Spinal cord (tissue), 10 donors: ENCODE measurements at places on chromosomes 4 and X.

- DNase-seq = no peak
- peaks cover 20% of the 10 kb centered on the region for H3K36me3 ChIP-seq
- H3K27ac ChIP-seq = no peak overlapping the region
- H3K27me3 ChIP-seq = no peaks in the 10 kb centered on the region
- H3K4me1 ChIP-seq = no peaks in the 10 kb centered on the region
- no peak overlapping the region for H3K4me3 ChIP-seq
Observed at GRCh38 chr4:15542760-15543159, 73.1 kb downstream of the CC2D2A start.

GRCh38 chrX:82973646-82974045 lies 534.4 kb upstream of the POU3F4 start:
- H3K27ac ChIP-seq = no peak overlapping the region
- no peak for DNase-seq
- no peaks in the 10 kb centered on the region for H3K4me1 ChIP-seq
- H3K36me3 ChIP-seq = no peaks in the 10 kb centered on the region
- no peaks in the 10 kb centered on the region for H3K27me3 ChIP-seq
- no peak overlapping the region for H3K4me3 ChIP-seq

DNA sequence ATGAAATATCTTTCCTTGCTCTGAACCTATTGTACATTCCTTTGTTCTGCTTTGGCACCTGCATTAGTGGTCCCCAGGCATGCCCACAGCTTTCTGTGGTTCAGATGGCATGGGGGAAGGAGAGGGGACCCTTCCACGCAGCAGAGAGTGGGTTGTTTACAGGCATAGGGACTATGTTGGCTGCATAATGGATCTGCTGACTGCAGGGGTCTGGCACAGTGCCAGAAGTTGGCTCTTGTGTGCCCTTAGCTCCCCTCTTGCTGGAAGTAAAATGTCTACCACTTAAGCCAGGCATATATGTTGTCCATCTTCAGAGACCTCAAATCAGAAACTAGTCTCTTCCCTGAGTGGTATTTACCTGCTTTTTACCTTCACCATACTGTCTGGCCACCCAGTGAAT lies 651.9 kb upstream of the PCDH7 start:
- H3K27me3 ChIP-seq = no peaks in the 10 kb centered on the region
- peak; percentile 11 for DNase-seq
- H3K4me1 ChIP-seq = no peaks in the 10 kb centered on the region
- H3K36me3 ChIP-seq = no peaks in the 10 kb centered on the region

- H3K27ac ChIP-seq = no peak overlapping the region
- H3K36me3 ChIP-seq = no peaks in the 10 kb centered on the region
- no peak overlapping the region for H3K4me3 ChIP-seq
- no peaks in the 10 kb centered on the region for H3K4me1 ChIP-seq
- DNase-seq = no peak
Observed at GRCh38 chr4:146379744-146380143, 142.0 kb downstream of the SLC10A7 start.

DNA sequence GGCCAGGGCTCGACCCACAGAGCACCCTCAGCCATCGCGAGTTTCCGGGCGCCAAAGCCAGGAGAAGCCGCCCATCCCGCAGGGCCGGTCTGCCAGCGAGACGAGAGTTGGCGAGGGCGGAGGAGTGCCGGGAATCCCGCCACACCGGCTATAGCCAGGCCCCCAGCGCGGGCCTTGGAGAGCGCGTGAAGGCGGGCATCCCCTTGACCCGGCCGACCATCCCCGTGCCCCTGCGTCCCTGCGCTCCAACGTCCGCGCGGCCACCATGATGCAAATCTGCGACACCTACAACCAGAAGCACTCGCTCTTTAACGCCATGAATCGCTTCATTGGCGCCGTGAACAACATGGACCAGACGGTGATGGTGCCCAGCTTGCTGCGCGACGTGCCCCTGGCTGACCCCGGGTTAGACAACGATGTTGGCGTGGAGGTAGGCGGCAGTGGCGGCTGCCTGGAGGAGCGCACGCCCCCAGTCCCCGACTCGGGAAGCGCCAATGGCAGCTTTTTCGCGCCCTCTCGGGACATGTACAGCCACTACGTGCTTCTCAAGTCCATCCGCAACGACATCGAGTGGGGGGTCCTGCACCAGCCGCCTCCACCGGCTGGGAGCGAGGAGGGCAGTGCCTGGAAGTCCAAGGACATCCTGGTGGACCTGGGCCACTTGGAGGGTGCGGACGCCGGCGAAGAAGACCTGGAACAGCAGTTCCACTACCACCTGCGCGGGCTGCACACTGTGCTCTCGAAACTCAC lies 3.6 kb downstream of the MID1IP1 start:
- no peaks in the 10 kb centered on the region for H3K27me3 ChIP-seq
- H3K27ac ChIP-seq = peak overlapping the region; percentile 94
- H3K36me3 ChIP-seq = no peaks in the 10 kb centered on the region
- H3K4me3 ChIP-seq = peak overlapping the region; percentile 79
- peak; percentile 52 for DNase-seq

DNA sequence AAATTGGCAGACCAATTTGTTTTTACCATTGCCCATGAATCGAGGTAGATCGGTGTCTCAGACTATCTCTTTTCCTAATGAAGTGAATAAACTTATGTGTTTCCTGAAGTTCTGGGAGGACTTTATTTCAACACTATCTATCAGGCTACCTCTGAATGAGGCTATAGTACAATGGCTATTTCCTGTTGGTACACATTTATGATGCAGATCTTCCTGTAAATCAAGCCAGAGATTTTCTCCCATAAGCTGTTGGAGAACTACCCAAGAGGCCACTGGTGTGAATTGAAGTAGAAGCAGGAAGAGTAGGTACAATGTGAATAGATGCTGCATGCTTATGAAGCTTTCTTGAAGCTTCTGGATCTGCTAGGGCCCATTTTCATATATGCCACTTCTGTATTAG lies 16.0 kb downstream of the TXK start:
- H3K27ac ChIP-seq = no peak overlapping the region
- H3K4me1 ChIP-seq = no peaks in the 10 kb centered on the region
- H3K27me3 ChIP-seq = no peaks in the 10 kb centered on the region
- no peak overlapping the region for H3K4me3 ChIP-seq

GRCh38 chrX:103783196-103783595 lies 6.6 kb downstream of the PLP1 start:
- peaks cover 14% of the 10 kb centered on the region for H3K4me1 ChIP-seq
- no peak overlapping the region for H3K4me3 ChIP-seq
- DNase-seq = no peak
- peak overlapping the region; percentile 83 for H3K27ac ChIP-seq

GRCh38 chr4:26048378-26048882 lies 134.4 kb downstream of the SMIM20 start:
- H3K27ac ChIP-seq = peak overlapping the region; percentile 81
- H3K4me3 ChIP-seq = no peak overlapping the region
- DNase-seq = peak; percentile 64
- no peaks in the 10 kb centered on the region for H3K36me3 ChIP-seq

DNA sequence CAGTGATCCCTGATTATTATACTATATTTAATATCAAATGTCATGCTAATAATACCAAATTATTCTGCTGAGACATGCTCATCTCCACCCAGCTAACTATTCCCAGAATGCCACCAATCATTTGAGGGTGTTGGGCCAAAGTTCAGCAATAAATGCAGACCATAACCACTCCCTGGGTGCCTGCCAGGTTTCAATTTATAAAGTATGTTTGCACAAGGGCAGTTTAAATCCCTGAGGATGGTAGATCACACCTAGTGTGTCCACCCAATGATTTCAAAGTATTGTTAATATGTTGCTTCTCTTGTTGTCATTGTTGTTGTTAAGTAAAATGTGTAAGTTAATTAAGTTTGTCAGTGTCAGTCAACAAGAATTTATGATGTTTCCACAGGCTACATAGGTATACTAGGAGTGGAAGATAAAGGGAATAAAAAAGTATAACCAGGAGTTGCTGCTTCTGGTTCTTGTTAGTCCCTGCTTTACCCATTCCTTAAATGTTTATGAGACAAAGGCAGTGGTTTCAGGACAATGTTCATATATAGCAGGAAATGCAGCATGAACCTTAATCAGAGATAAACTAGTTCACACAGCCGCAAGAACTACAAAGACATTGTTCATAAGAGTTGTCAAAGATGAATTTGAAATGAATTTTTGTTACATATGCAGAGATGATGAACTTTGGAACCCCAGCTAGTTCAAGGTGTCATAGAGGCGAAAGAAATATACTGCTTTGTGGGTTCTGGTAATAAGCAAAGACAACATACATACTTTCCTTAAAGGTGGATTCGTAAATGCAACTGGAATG lies 25.5 kb downstream of the HPGD start:
- H3K27me3 ChIP-seq = no peaks in the 10 kb centered on the region
- H3K36me3 ChIP-seq = no peaks in the 10 kb centered on the region
- H3K4me1 ChIP-seq = no peaks in the 10 kb centered on the region
- H3K4me3 ChIP-seq = no peak overlapping the region
- no peak for DNase-seq
- H3K27ac ChIP-seq = no peak overlapping the region

GRCh38 chrX:134908356-134908755 lies 82.4 kb upstream of the SMIM10 start:
- peak; percentile 60 for DNase-seq
- no peaks in the 10 kb centered on the region for H3K36me3 ChIP-seq
- no peak overlapping the region for H3K4me3 ChIP-seq
- H3K4me1 ChIP-seq = no peaks in the 10 kb centered on the region
- no peak overlapping the region for H3K27ac ChIP-seq

GRCh38 chrX:74420196-74421035 lies 877 bp upstream of the SLC16A2 start:
- H3K27ac ChIP-seq = peak overlapping the region; percentile 95
- H3K27me3 ChIP-seq = no peaks in the 10 kb centered on the region
- DNase-seq = no peak
- no peaks in the 10 kb centered on the region for H3K36me3 ChIP-seq
- peak overlapping the region; percentile 38 for H3K4me3 ChIP-seq
- peaks cover 21% of the 10 kb centered on the region for H3K4me1 ChIP-seq

GRCh38 chrX:22184096-22184495 lies 88.6 kb upstream of the CBLL2 start:
- no peak overlapping the region for H3K4me3 ChIP-seq
- H3K27ac ChIP-seq = no peak overlapping the region
- DNase-seq = no peak
- H3K4me1 ChIP-seq = no peaks in the 10 kb centered on the region

GRCh38 chrX:72030431-72030830 lies 101.3 kb downstream of the RTL5 start:
- peaks cover 10% of the 10 kb centered on the region for H3K4me1 ChIP-seq
- no peak overlapping the region for H3K4me3 ChIP-seq
- no peaks in the 10 kb centered on the region for H3K36me3 ChIP-seq

GRCh38 chrX:47112316-47112954 lies 32.1 kb downstream of the NDUFB11 start:
- DNase-seq = no peak
- no peak overlapping the region for H3K4me3 ChIP-seq
- H3K27ac ChIP-seq = no peak overlapping the region
- H3K36me3 ChIP-seq = no peaks in the 10 kb centered on the region
- no peaks in the 10 kb centered on the region for H3K4me1 ChIP-seq

- no peaks in the 10 kb centered on the region for H3K4me1 ChIP-seq
- H3K36me3 ChIP-seq = no peaks in the 10 kb centered on the region
- H3K27ac ChIP-seq = no peak overlapping the region
- H3K4me3 ChIP-seq = no peak overlapping the region
Observed at GRCh38 chr4:185846505-185847150, 34.6 kb upstream of the SORBS2 start.

- H3K4me1 ChIP-seq = no peaks in the 10 kb centered on the region
- H3K36me3 ChIP-seq = no peaks in the 10 kb centered on the region
- DNase-seq = no peak
- peaks cover 3% of the 10 kb centered on the region for H3K27me3 ChIP-seq
- H3K27ac ChIP-seq = no peak overlapping the region
Observed at GRCh38 chrX:14508025-14508690, 21.2 kb upstream of the GLRA2 start.

GRCh38 chr4:111960241-111960667 lies 185.0 kb upstream of the FAM241A start:
- H3K36me3 ChIP-seq = no peaks in the 10 kb centered on the region
- H3K4me3 ChIP-seq = no peak overlapping the region
- no peaks in the 10 kb centered on the region for H3K27me3 ChIP-seq

DNA sequence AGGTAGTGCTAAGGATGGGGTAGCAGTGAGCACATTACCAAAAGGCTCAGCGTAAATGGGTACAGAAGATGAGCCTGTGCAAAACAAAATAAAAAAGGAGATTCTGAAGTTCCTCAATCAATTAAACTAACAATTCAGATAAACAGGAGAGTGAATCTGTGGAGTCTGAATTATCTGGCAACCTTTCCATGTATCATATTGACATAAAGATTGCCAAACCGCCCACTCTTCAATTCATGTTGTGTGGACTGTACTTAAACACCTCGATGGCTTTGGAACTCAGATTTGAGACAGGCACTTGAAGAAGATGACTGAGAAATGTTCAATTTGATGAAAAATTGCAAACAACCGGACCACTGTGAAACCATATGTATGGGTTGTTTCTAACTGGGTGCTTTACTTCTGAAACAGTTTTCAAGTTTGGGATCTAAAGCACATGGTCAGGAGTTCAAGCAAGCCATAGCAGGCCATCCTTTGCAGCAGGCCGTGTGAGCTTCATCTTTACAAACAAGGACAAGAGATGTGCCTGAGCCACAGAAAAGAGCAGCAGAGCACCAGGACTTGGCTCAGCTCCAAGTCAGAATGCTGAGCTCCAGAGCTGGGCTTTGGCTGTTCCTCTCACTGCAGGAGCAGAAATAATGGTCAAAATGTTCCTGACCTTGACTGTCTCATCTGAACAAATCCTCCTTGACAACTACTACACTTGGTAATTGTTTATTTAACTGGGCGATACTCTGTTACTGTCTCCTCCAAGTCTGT lies 108.1 kb downstream of the MGST2 start:
- no peaks in the 10 kb centered on the region for H3K36me3 ChIP-seq
- peaks cover 4% of the 10 kb centered on the region for H3K27me3 ChIP-seq
- H3K4me1 ChIP-seq = no peaks in the 10 kb centered on the region
- H3K4me3 ChIP-seq = no peak overlapping the region
- no peak for DNase-seq

DNA sequence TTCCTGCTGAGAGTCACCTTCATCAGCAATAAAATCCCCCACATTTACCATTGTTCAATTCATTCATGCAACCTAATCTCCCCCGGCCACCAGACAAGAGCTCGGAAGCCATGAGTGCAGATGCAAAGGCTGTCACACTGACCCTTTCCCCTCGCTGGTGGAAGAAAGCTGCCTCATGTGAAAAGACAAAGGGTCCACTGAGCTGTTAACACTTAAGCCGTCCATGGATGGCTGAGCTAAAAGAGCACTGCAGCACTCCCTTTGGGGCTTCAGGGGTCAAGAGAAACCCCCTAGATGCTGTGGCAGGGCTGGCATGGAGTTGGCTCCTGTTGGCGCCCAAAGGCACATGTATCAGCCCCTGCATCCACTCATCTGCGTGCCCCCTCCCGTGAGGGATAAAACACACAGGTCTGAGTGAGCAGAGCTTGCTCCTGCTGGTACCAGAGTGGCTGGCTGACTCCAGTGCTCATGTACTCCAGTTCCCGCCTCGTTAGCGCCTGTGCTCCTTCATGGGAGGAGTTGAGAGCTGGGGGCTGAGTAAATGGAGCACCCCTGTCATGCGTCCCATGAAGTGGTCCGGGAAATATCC lies 216.5 kb downstream of the PDHA2 start:
- no peak overlapping the region for H3K27ac ChIP-seq
- DNase-seq = no peak
- H3K4me1 ChIP-seq = no peaks in the 10 kb centered on the region
